ENCODE measurements at places on chromosomes 5 and 9. TPM values are rescaled to one million over a fixed set of nuclear protein-coding genes. Genes with fewer than 3 reads are reported as not detected.

- DNase-seq, result no peak
Observed at GRCh38 chr5:155906046-155906445, 420.9 kb upstream of the SGCD start.

GRCh38 chr5:167105941-167106340 lies 1185.5 kb upstream of the WWC1 start:
- no peak for DNase-seq

DNA sequence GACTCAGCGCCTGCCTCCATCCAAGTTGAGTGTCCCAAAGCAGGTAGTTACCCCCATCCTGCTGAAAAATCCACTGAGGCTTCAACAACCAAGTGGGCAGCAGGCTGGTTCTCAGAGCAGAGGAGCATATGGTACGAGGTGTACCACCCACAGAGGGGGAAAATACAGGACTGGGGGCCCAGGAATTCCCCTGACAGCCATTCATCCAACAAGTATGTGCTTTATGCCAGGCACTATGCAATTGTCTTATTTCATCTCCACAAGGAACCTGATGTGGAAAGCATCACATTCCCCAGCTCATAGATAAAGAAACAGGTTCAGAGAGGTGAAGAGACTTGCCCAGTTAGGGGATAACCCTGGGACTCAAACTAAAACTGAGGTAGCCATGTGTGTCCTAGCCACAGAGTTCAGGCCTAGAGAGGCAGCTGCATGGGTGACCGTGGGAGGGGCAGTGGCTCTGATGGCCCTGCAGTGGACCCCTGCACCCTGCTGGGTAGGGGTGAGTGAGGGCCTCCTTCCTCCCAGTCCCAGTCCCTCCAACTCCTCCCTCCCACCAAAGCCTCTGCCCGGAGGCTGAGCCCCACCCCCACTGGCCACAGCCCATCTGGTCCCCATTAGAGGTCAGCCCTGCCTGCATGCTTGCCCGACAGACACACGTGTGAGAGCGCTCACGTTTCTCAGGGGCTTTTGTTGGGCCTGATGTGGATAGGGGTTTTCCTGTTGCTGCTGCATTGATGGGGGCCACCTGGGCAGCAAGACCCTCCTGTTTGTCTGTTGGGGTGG lies 11.5 kb downstream of the PDLIM4 start:
- no peak for DNase-seq

GRCh38 chr5:125775896-125776295 lies 647.3 kb upstream of the GRAMD2B start:
- no peak for DNase-seq

GRCh38 chr5:145981589-145982571 lies 45.5 kb downstream of the SH3RF2 start:
- DNase-seq, result no peak

GRCh38 chr5:176837707-176838115 lies 27.4 kb downstream of the UNC5A start:
- peak; percentile 93 for DNase-seq

- DNase-seq, result no peak
Observed at GRCh38 chr9:132461281-132461896, 51.4 kb downstream of the CFAP77 start.

DNA sequence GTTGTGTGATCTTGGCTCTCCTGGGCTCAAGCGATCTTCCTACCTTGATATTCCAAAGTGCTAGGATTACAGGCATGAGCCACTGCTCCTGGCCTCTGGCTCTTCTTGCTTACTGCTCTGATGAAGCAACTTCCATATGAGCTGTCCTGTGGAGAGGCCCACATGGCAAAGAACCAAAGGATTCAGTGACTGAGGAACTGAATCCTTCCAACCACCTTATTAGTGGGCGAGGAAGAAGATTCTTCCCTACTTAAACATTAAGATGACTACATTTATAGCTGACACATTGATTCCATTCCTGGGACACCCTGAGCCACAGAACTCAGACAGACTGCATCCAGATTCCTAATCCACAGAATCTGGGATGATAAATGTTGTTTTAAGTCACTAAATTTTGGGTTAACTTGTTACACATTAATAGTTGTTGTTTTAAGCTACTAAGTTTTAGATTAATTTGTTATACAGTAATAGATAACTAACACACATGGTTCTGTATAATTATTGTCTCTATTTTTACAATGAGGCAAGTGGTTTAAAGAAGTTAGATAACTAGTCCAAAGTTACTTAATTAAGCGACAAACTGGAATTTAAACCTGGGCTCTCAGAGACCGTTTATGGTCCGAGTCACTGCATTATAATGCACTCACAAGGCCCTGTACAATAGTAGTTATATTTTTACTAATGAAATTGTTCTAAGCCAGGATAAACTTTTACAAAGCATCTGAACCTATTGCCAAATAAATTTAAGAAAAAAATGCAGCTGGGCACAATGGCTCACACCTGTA lies 16.7 kb upstream of the SLCO4C1 start:
- no peak for DNase-seq

DNA sequence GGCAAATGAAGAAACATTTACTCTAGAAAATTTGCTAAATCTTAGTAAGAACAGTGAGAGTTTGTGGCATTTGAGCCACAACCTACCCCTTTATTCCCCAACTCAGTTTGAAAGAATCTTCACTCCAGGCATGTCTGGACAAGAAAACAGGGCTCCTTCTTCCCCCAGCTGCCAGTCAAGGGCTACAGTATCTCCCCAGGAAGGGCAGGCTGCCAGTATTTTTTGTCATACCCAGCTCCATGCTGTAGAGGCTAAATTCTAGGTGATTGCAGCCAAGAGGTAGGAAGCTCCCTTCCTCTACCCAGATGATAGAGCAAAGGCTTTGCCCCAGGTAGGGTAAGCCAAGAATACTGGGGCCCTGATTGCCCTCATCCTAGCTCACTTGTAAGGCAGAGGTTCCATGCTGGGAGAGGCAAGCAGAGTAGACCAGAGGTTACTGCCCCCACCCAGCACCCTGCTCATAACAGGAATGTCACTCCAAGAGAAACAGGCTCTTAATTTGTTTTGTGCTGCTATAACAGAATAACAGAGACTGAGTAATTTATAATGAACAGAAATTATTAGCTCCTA lies 20.0 kb upstream of the GRPEL2 start:
- DNase-seq, result no peak

- DNase-seq, result no peak
Observed at GRCh38 chr9:115730396-115730795, 423.2 kb upstream of the PAPPA start.

GRCh38 chr5:2166979-2167377 lies 284.3 kb upstream of the IRX4 start:
- DNase-seq, result no peak

- DNase-seq, result no peak
Observed at GRCh38 chr5:176802116-176802784, 8.1 kb upstream of the UNC5A start.

DNA sequence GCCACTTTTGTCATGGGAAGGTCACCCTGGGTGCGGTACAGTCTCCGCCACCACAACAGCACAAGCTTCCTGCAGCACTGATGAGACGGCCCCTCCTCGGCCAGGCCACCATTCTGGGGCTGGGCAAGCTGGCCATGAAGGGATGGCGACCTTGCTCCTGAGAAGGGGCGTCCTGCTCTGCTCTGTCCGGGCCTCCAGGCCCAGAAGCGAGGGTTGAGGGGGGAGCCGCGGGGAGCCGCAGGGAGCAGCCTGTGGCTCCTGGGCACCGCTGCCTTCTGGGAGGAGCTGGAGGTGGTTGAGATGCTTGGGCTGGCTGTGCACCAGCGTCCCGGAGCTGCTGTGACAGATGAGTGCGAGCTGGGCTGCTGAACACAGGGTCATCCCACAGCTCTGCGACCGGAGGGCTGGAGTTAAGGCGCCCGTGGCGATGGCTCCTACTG lies 84.3 kb upstream of the RAPGEF1 start:
- DNase-seq, result no peak

DNA sequence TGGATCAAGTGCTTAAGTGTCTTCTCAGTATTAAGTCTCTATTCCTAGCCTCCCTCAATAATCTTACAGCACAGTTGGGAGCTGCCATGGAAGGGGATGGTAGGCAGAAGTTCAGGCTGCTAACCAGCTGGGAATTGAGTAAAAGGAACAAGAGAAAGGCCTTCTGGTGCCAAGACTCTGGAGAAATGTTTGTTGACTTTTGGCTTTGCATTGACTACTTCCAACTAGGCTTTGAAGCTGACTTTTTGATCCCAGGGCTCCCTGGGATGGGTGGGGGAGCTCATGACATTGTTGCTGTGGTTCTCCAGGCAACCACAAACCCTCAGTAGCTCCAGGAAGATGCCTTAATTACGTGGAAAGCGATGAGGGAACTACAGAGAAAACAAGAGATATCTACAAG lies 85.2 kb upstream of the HTR4 start:
- no peak for DNase-seq

GRCh38 chr5:173050791-173051190 lies 5.4 kb upstream of the CREBRF start:
- DNase-seq, result no peak

DNA sequence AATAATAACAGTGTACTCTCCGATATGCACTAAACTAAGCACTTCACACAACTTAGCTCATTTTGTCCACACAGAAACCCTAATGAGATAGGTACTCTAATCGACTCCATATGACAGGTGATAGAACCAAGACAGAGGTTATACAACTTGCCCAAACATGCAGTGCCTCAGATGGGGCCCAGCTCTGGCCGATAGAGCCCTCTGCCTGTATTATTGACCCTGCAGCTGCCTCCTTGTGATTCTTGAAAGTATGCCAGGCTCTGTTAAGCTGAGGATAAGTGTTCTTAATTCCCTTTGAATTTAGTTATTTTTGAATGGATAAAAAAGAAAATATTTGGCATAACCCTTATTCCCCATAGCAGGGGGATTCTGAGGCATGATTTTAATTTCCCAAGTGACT lies 78.5 kb downstream of the HMHB1 start:
- no peak for DNase-seq

DNA sequence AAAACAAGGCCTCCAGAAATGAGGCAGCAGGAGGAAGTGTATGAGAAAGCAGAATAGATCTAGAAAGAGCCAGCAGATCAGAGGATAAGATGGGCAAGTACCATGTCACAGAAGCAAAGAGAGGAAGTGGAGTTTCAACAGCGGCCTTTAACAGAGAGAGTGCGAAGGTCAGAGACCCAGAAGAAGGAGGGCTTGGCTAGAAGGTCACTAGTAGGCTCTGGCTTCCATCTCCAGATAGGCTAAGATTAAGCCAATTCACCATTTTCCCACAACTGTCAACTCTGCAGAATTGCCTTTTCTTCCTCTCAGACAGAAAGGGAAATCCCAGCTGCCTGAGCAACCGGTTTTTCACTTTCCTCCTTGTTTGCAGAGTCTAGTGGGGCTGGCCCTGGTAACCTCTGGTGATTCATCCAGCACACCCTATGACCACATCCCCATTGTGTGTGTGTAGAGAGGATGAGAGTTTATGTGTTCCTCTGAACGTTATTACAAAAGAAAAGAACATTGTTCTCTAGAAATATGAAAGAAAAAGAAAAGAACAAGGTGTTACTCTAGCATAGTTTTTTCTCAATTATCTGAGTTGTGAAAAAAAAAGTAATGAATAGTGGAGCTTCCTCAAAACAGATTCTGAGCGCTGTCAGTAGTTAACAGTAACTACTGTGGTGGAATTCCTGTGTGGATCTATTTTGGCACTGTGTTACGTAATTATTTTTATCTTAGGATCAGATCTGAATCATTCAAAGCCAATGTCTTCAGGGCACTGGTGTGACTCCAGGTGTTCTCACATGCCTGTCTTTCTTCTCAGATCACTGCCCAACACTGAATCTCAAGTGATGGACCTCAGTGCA lies 220.4 kb downstream of the ARRDC3 start:
- DNase-seq, result peak; percentile 50

- DNase-seq, result no peak
Observed at GRCh38 chr5:36105819-36106218, 39.1 kb upstream of the UGT3A2 start.

- DNase-seq, result no peak
Observed at GRCh38 chr5:55222092-55222984, 4.8 kb downstream of the MCIDAS start.

- DNase-seq, result peak; percentile 26
Observed at GRCh38 chr5:178286226-178287090, 53.9 kb upstream of the PHYKPL start.

DNA sequence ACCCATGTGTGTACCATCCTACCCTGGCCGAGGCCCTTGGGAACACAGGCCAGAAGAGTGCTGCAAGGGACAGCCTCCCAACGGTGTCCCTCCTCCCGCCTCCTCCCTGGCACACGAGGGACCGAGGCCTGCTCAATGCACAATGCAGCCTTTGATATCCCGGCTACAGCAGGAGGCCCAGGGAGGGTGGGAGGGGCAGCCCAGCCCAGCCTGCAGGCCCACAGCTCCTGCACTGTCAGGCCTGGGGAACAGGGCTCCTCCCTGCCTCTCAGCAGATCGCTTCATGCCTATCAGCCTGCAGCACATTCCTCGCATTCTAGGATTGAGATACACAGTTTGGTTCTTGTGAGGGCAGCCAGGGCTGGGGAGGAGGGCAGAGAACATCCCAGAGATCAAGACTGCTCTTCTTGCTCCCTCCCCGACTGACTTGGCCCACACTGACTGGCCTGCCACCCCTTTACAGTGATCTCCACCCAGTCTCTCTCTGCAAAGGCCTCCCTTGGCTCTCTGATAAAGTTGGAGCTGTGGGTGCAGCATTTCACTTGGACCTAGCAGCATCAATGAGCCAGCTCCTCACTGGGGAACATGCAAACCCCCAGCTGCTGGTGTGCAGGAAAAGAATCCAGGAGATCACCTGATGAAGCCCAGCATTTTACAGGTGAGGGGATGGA lies at the start of gene SH3TC2:
Gene SH3TC2 (minus strand): TSS at position 46 of the 671 bp plus-strand sequence. CDS start 40 bp downstream, at position 6.
- DNase-seq, result peak; percentile 76

GRCh38 chr5:64693636-64694035 lies 3.3 kb downstream of the SHISAL2B start:
- DNase-seq, result no peak

- no peak for DNase-seq
Observed at GRCh38 chr9:3647652-3648051, 121.9 kb upstream of the RFX3 start.

DNA sequence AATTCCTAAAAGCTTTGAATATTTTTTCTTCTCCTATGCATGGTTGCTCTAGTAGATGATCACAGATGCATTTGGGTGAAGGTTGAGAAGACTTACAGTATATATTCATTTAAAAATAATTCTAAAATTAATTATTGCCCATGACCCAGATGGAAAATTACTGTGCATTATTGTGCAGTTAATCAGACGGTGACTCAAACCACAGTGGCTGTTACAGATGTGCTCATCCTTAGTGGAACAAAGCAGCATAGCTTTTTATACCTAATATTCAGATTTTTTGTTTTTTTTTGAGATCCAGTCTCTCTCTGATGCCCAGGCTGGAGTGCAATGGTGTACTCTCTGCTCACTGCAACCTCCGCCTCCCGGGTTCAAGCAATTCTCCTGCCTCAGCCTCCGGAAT lies 10.7 kb downstream of the OR2V1 start:
- no peak for DNase-seq

GRCh38 chr9:136016572-136017288 lies 55.6 kb upstream of the UBAC1 start:
- DNase-seq, result peak; percentile 40

GRCh38 chr9:93059715-93060578 lies 1.4 kb downstream of the SUSD3 start:
- no peak for DNase-seq

- no peak for DNase-seq
Observed at GRCh38 chr5:150246835-150247234, 42.7 kb downstream of the CAMK2A start.

PDGFRB gene
- total RNA-seq, result 47.0 TPM

SPINK5 gene
- 0.35 TPM for total RNA-seq

EQTN gene
- not detected for total RNA-seq

AQP7 gene
- 155 TPM for total RNA-seq

OLFM1 gene
- total RNA-seq, result 11.9 TPM

MACIR gene
- total RNA-seq, result 3.9 TPM

GHR gene
- total RNA-seq, result 12.8 TPM

LCN6 gene
- total RNA-seq, result 13.0 TPM

PCDHGA10 gene
- 5.4 TPM for total RNA-seq

SLCO6A1 gene
- total RNA-seq, result not detected

DNAJB5 gene
- 48.7 TPM for total RNA-seq

ANKHD1 gene
- 55.8 TPM for total RNA-seq

DAPK1 gene
- total RNA-seq, result 5.3 TPM

Data from Right ventricle myocardium superior (tissue), 1 donor.